Inflammatory macrophage treated with lipopolysaccharide for 1 hour (primary cell): ENCODE measurements at places on chromosomes 2 and 18.
A peak's percentile ranks its signal among the peaks of the same experiment; 100 is the strongest.

GRCh38 chr2:196370381-196370780, 199.0 kb upstream of the STK17B start:
- DNase-seq: no peak

DNA sequence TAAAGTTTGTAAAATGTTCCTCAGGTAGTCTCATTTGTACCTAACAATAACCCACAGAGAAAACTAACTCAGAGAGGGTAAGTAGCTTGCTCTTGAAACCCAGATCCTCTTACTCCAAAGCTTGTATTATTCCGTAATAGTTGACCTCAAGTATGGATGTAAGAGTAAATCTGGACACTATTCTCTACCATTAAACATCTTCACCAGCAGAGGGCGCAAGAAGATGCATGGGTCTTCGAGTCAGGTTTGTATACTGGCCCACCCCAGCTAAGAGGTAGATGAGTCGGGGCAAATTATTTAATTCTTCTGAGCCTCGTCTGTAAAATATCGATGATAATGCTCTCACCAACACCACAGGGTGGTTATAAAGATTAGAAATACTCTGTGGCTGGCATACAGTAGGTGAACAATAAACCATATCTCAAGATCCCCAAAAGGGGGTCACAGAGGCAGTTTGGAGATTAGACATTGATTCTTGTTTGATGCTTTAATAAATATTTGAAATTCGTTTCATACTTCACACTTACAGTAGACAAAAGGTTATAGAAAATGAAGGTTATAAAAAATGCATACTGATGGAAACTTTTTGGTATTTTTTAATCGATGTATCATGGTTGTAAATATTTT, 3.5 kb upstream of the CABLES1 start:
- peak; percentile 87 for DNase-seq

- DNase-seq: no peak
Measured at GRCh38 chr2:95046371-95047112, 21.0 kb downstream of the MAL start.

- no peak for DNase-seq
Measured at GRCh38 chr18:45849529-45849928, 24.1 kb downstream of the SIGLEC15 start.

- no peak for DNase-seq
Measured at GRCh38 chr2:23754970-23755369, 172.0 kb downstream of the ATAD2B start.

DNA sequence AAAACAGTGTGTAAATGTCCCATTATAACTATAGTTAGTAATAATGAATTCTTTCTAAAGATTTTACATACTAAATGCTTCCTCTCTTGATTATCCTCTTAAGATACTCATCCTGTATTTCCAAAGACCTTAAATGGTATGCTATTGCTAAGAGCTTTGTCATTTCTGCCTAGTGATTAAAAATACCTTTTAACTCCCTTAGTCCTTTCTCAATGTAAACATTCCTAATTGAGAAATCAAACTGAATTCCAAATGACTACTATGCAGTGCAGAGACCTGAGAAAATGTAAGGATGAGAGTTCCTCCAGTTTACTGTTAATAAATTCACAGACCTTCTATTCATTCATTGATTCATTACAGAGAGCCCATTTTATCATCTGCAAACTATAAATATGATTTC, 86.9 kb downstream of the SOS1 start:
- DNase-seq: no peak

DNA sequence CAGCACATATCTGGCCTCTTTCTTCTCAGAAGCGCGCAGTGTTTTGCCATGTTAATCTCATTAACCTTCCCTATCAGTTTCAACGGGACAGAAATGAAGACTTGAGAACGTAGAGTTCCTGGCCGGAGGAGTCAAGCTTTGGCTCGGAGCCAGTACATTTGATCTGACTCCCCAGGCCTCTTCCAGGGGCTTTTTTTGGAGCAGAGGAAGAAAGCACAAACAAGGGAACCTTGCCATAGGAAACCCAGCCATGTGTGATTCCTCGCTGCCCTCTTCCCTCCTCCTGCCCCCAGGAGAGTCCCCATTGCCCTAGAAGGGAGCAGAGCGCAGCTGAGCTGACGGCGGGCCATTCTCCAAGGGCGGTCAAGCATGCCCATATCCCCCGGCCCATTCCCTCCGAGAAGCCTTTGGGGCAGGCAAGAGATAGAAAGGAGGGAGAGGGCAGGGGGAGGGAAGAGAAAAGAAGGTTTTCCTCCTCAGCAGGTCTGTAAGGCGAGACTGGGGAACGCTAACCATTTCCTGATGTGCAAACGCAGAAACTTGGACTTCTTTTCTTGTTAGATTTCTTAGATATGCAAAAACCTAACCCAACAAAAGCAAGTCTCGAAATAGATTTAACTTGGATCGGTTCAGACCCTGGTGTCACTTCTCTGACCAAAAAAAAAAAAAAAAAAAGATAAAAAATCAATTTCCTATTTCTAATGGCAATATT, 63.7 kb upstream of the POU3F3 start:
- no peak for DNase-seq

GRCh38 chr18:37668971-37669747, 103.6 kb upstream of the CELF4 start:
- DNase-seq: no peak

GRCh38 chr18:23306822-23307221, 146.3 kb upstream of the RIOK3 start:
- DNase-seq: no peak

DNA sequence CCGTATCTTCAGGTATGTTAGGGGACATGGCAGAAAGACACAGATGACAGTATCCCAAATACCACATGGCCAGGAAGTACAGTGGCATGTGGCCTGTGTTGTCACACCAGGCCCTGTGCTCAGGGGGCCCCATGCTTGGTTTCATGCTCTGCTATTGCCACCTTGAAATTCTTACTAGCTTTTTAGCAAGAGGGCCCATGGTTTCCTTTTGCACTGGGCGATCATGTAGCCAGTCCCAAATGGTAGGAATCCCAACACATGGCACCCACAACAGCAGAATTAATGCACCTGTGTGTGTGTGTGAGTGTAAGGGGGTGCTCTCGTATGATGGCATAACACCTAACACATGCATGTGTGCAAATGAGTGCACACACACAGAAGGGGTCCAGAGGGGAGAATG, 39.2 kb downstream of the MYO7B start:
- DNase-seq: no peak

GRCh38 chr2:231385429-231385828, 10.1 kb upstream of the B3GNT7 start:
- no peak for DNase-seq

DNA sequence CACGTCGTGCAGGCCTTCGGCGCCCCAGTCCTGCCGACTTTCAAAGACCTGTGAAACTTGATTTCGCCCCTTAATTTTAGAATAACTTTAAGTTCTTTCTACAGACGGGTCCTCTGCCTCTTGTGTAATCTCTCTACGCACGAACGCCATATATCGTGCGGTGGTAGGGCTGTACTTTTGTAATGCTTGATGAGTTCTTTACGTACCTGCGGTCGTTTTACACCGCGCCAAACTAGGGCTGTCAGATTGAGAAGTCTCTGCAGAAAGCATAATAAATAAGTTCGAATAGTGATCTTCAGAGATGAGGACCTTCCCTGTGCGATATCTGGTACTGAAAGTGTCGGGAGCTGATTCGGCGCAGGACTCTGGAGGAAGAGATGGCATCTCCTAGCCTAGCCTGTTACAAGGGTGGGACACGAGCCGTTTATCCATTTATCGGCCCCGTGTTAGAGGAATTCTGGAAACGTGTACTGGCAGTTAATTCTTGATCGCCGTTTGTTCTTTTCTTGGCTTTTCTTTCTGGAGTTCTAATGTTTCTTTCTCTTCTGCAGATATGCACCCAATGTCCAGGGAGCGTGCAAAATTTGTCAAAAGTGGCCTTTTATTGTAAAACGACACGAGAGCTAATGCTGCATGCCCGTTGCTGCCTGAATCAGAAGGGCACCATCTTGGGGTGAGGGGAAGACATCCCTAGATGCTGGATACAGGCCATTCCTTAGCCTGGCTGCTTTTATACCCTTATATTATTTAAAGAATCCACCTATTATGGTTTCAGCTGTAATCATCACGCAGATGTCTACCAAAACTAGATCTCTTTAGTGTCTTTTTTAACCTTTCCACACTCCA, 781 bp upstream of the SLC5A6 start:
- DNase-seq: peak; percentile 51

DNA sequence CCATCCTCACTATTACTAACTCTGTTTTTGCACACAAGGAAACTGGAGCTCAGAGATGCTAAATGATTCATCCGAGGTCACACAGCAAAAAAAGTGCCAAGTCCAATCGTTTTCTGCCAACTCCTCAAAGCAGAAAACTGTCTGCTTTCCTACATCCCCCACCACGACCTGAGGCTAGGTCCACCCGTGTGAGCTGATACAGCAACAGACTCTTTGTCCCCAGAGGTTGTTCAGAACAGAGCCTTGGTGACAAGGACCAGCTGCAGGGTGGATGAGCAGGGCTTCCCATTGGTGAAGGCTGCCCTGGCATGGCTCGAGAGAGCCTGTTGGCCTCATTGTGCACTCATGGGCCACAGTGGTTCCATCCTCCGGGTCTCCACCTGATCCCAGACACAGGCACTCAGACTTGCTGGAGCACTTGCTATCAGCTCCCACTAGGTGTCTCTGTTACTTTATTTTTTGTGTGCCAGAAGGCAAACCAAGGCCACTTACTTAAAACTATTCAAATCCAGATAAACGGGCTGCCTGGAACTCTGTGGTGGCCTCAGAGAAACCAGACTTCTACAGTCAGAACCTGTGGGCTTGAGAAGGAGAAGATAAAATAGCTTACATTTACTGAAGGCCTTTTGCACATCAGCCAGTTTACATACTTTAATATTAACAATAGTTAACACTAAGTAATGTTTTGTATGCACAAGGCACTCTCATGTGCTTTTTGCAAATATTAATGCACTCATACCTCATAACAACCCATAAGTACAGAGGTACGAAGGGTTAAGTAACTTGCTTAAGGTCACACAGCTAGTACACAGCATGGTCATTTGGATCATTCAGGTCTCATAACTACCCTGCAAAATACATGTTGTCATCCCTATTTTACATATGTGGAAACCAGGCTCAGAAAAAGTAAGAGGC, 62.9 kb upstream of the CTIF start:
- peak; percentile 73 for DNase-seq

DNA sequence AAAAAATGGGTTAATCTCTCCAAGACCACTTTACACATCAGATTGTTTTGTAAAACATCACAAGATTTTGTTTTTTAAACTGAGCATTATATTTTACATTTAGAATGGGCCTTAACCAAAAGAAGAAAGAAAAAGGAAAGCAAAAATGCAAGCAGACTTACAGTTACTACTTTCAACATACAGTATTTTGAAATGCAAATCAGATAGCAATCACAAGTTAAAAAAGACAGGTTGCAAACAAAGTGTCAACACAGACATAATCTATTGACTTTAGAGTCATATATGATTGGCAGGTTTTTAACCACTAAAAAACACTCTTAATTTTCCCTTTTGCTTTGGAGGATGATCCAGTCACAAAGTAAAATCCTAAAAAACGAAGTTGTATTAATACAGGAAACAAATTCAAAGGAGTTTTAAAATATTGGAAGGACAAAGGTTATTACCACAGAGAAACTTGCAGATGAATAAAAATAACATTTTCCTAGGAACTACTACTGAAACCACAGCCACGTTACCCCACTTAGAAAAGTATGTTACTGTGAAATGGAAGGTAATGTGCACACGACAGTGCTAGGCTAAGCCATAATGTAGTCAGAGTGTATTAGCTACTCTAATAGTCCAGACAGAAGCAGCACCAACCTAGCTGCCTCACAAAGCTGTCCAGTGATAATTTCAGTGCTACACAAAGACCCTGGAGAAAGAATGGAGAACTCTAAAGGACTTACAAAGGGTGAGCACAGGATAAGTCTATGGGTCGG, 22.9 kb downstream of the DARS1 start:
- DNase-seq: peak; percentile 13

GRCh38 chr2:60550178-60550983, 3.1 kb downstream of the BCL11A start:
- peak; percentile 88 for DNase-seq

DNA sequence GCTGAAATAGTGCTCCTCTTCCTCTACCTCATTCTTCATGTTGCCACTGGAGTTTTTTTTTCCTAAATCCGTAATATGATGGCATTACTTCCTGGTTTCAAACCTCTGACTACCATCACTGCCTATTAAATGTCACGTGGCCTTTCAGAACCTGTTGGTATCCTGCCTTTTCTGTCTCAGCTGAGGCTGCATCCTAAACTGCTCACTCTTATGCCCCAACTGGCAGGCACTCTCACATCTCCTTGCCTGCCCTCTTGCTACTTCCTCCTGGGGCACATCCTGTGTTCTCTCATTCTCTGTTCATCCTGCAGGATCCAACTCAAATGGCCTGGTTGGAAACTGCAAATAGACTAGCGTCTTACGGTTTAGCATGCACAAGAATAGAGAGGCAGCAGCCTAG, 468.1 kb upstream of the FANCL start:
- DNase-seq: no peak

GRCh38 chr2:225008935-225009334, 33.3 kb downstream of the DOCK10 start:
- DNase-seq: no peak

DNA sequence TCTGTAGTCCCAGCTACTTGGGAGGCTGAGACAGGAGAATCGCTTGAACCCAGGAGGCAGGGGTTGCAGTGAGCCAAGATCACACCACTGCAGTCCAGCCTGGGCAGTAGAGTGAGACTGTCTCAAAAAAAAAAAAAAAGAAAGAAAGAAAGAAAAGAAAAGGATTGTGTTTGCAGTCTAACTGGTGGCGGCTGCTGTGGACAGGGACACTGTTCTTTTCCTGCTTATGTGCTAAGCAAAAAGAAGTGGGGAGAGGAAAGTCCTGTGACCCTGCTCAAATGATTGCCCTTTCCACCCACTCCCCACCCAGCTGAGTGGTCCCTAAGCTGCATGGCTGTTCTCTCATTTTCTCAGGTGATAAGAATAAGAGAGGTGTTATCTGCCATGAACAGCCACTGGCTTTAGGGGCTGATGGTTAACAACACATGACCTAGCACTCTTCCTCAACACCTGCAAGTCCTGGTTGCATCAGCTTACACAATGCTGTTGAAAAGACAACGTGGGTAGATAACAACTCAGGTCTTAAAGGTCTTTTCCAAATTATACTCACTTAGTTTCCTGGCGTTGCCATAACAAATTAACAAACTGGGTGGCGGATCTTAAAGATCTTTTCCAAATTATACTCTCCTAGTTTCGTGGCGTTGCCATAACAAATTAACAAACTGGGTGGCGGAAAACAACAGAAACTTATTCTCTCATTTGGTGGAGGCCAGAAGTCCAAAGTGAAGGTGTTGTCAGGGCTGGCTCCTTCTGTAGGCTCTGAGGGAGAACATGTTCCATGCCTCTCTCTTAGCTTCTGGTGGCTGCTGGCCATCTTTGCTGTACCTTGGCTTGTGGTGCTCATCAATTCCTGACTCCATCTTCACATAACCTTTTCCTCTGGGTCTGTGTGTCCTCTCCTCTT, 90.3 kb upstream of the RTN4 start:
- DNase-seq: no peak

- DNase-seq: no peak
Measured at GRCh38 chr2:73284296-73285158, at the start of gene FBXO41. Gene FBXO41, minus strand, starts transcription at chr2:73284478. Its CDS starts 14,848 bp downstream, at chr2:73269630.

DNA sequence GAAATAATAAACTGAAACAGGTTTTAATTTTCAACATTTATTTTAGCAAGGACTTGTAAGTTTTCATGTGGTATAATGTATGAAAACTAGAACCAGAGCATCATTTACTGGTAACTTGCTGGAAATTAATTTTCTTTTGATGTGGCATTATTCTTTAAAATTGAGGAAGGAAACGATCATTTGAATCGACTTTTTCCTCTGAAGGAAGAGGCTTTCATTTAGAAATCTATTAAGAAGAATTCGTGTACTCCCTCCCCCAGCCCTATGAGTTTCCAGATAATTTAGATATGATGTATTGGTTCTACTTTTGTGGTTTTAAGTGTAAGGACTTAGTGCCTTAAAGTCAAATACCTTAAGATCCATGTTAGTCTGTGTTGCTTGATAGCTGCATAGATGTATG, 2.5 kb downstream of the BABAM2 start:
- DNase-seq: no peak
